Stomach (tissue), 19 donors: ENCODE measurements at places on chromosomes 2 and 18.

- peaks cover 37% of the 10 kb centered on the region for H3K4me1 ChIP-seq
- H3K36me3 ChIP-seq: no peaks in the 10 kb centered on the region
- peak overlapping the region; percentile 0 for H3K27ac ChIP-seq
- no peaks in the 10 kb centered on the region for H3K27me3 ChIP-seq
- no peak for DNase-seq
Measured at GRCh38 chr2:98743835-98744234, 12.9 kb upstream of the MGAT4A start.

DNA sequence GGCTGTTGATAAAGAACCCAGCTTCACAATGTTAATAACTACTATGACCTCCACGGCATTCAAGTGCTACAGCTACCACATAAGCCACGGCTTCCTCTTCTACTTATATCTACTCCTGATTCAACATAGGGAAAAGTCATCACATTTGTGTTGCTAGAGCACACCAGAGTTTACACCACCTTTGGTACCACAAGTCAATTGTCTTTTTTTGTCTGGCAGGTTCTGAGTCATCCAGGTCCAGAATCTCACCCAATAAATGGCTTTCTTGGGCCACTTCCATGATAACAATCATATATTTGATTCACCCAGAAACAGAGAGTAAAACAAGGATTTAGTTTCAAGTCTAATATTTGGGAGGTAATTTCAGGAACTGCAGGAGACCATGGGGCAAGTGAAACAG, 480.2 kb downstream of the TMX3 start:
- no peak overlapping the region for H3K27ac ChIP-seq
- DNase-seq: no peak
- H3K36me3 ChIP-seq: no peaks in the 10 kb centered on the region
- no peak overlapping the region for H3K4me3 ChIP-seq
- H3K4me1 ChIP-seq: no peaks in the 10 kb centered on the region

- H3K4me3 ChIP-seq: no peak overlapping the region
- H3K27me3 ChIP-seq: no peaks in the 10 kb centered on the region
- peaks cover 5% of the 10 kb centered on the region for H3K4me1 ChIP-seq
- no peak overlapping the region for H3K27ac ChIP-seq
- peak; percentile 33 for DNase-seq
Measured at GRCh38 chr2:95390272-95390880, 12.1 kb upstream of the FAHD2A start.

DNA sequence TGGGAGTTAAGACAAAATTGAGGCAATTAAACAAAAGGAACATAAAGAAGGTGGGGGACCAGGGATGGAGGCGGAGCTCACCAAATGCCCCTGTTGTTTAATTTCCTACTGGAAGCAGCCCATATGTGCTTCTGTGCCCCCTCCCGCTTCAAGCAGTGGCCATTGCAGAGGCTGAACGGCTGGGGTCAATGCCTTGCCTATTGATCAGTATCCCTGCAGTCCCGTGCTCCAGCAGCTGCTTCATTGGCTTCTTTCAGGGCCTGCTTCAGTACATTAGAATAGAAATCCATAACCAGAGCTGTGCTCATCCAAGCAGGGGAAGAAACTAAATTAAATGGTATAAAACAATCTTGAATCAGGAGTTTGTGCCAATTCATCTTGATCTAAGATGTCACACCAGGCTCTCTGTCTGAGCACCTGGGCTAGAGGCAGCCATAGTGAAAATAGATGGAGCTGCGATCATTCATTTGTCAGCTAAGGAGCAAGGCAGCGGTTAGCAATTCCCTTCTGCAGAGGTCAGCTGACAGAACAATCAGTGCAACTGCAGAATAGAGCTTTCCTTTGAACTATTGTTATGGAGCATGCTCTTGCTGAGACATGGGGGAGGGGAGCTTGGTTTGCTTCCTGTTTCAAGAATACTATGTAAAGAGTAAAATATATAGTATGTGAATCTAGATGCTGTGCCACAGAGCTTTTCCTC, 222.4 kb downstream of the WDR7 start:
- no peaks in the 10 kb centered on the region for H3K36me3 ChIP-seq
- H3K27ac ChIP-seq: no peak overlapping the region
- H3K4me1 ChIP-seq: no peaks in the 10 kb centered on the region
- H3K4me3 ChIP-seq: no peak overlapping the region
- H3K27me3 ChIP-seq: no peaks in the 10 kb centered on the region
- DNase-seq: peak; percentile 78

DNA sequence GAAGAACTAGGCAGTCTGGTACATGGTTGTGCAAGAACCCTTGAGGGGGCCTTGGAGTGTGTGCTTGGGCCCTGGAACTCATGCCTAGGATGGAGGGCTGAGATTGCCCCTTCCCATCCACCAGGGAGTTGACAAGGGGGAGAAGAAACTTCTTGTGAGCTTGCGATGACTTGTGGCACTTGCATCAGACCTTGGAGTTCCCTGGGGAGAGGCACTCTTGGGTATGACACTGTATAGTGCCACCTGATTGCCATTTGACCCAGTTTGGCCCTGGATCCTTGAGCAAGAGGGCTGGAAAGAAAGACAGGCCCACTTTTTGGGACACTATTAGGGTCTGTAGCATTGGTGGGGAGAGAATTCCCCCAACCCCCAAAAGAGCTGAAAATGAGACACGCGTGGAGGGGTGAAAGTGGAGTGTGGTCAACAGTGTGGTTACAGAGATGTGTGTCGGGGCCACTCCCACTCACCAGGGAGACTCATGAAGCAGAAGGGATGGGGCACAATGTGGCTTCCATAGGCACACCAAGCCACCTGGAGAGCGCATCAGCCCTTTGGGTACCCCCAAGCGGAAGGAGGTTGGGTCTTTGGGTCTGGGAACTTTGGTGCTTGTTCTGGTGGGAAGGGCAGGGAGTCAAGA, 101.3 kb downstream of the MSH2 start:
- no peak overlapping the region for H3K4me3 ChIP-seq
- no peaks in the 10 kb centered on the region for H3K27me3 ChIP-seq
- no peak for DNase-seq
- H3K4me1 ChIP-seq: no peaks in the 10 kb centered on the region
- H3K27ac ChIP-seq: no peak overlapping the region
- H3K36me3 ChIP-seq: no peaks in the 10 kb centered on the region
